MV-4-11 (cell line): ENCODE measurements at places on chromosomes 5 and 9.

DNA sequence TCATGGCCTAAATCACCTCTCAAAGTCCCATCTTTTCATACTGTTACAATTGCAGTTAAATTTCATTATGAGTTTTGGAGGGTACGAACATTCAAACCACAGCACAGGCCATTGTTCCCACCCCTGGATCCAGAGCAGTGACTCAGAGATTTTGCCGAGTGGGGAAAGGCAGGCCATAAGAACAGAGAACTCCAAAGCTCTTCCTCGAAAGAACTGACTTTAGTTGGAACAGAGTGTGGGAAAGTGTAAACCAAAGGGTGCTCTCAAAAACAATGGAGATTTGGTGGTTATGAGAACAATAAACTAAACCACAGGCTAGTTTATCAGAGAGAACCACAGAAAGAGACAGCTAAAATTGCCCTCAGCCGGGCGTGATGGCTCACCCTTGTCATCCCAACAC, 19.4 kb upstream of the GRPEL2 start:
- no peak for DNase-seq

DNA sequence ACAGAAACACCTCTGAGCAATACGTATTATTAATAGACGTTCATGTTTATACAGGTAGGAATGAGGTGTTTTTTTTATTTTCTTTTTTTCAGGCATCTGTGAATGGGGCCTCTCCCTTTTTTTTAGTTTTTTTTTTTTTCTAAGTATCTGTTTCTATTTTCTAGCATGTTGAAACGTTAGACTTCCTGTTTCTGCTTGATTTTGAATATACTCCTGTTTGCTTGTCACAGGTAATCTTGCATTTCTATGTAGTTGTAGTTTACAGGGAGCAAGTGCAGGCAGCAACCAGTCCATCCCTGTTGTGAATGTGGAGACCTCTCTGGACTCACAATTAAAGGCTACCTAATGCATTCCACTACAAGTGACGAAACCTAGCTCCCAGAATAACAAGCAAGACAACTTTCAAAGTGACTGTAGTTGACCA, 22.8 kb upstream of the TNFAIP8 start:
- DNase-seq, result no peak

GRCh38 chr5:67163231-67163756, 33.3 kb downstream of the CD180 start:
- DNase-seq, result no peak

- no peak for DNase-seq
These were observed 12.7 kb downstream of the PLK2 start for GRCh38 chr5:58447226-58447625.

GRCh38 chr5:127962491-127962890, 121.1 kb upstream of the SLC12A2 start:
- DNase-seq, result no peak

- DNase-seq, result no peak
These were observed 75.1 kb upstream of the RGMB start for GRCh38 chr5:98698359-98698758.

- no peak for DNase-seq
These were observed 184.4 kb upstream of the IER5L start for GRCh38 chr9:129362287-129363000.

DNA sequence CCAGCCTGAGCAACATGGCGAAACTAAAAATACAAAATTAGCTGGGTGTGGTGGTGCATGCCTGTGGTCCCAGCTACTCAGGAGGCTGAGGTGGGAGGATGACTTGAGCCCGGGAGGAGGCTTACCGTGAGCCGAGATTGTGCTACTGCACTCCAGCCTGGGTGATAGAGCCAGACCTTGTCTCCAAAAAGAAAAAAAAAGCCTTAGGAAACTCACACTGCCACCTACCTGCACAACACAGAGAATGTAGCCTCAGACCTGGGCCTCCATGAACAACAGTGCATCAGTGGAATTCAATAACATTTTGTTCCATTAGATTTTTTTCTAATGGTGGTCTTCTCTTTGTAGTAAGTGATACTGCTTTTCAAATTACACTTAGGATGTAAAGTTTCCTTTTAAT, 63.8 kb upstream of the RARS1 start:
- no peak for DNase-seq

GRCh38 chr5:155089643-155090042, 76.1 kb downstream of the KIF4B start:
- peak; percentile 62 for DNase-seq

- DNase-seq, result no peak
These were observed 367.9 kb upstream of the GRAMD2B start for GRCh38 chr5:126055348-126055729.

DNA sequence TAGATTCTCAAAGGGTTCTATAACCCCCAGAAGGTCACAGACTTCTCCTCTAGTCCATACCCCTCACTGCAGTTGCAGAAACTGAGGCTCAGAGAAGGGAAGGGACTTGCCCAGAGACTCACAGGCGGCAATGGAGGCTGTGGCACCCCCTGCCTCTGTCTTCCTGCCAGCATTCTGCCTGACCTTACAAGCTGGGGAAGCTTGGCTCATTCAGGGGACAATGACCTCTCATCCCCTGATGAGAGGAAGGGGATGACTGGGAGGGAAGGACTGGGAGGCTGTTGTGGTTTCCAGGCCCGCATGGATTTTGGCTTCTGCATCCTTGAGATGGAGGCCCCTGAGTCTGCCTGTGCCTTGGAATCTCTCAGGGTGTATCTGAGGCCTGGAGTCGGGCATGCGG, 897 bp downstream of the NDST1 start:
- DNase-seq, result no peak

- DNase-seq, result no peak
These were observed 2.6 kb downstream of the C9orf40 start for GRCh38 chr9:74949859-74950855.

DNA sequence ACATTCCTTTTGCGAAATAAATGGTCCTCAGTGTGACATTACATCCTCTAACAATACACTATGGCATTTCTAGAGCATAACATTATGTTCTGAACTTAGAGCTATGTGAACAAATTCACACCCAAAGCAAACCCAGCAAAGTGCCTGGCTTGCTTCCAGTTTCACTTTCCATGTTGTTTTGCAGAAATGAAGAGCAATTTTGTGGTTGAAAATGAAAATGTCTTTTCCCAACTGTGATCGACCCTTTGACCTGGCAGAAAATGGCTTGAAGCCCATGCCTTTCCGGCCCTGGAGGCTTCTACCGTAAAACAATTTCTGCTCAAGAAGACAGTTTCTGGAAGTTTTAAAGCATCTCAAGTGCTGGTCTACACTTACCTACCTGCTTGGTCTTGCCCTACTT, 344.7 kb upstream of the RGMB start:
- DNase-seq, result peak; percentile 90

DNA sequence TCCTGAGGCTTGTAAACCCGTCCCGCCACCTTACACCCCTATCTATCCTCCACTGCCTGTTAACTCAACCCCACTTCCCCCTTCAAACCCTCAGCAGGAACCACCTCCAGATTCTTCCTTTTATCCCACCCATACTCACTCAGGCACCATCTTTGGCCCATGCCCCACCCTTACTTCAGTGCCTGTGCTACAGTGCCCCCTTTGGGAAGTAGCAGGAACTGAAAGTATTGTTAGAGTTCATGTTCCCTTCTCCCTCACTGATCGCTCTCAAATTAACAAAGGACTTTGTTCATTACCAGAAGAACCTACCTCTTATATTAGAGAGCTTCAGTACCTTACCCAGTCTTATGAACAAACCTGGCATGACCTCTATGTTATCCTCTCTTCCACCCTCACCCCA, 92.2 kb upstream of the MOCS2 start:
- peak; percentile 37 for DNase-seq

GRCh38 chr5:178478370-178478769, 111.8 kb downstream of the COL23A1 start:
- DNase-seq, result no peak

DNA sequence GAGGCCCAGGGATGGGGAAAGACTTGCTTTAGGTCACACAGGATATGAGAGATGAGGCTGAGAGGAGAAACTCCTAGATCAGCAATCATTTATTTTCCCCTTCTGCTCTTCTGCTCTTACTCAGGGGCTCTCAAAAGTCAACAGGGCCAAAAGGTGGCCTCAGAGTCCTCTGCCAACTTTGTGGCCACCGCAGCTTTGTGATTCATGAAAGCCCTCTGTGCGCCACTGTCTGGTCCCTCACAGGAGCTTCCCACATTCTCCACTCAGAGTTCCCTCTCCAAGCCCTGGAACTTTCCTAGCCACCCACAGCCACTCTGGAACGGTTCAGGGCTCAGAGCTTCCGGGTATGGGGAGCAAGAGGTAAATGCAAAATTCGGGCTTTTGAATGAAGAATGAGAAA, 82.4 kb downstream of the COL27A1 start:
- no peak for DNase-seq

DNA sequence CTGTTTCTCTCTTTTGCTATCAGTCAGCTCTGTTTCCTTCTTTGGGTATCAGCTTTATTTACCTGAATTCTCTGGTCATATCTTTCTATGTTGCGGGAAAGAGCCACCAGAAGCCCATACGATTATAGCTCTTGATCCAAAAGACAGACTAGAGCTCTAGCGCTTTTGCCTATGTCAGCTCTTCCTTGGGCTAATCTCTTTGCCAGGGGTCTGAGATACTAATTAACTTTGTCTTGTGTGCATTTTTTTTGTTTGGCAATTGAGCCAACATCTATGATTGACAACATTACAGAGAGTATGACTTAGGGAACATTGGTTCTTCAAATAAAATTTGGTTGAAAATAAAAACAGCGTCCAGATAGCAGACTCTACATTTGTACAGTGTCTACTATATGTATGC, 603.0 kb downstream of the KCTD16 start:
- DNase-seq, result no peak

DNA sequence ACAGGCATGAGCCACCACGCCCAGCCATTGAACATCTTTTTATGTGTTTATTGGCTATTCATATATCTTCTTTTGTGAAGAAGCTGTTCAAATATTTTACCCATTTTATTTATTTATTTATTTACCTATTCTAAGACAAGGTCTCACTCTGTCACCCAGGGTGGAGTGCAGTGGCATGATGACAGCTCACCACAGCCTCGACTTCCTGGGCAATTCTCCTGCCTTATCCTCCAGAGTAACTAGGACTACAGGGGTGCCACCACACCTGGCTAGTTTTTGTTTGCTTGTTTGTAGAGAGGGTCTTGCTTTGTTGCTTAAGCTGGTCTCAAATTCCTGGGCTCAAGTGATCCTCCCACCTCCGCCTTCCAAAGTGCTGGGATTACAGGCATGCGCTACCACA, 33.5 kb downstream of the NAIF1 start:
- DNase-seq, result no peak

DNA sequence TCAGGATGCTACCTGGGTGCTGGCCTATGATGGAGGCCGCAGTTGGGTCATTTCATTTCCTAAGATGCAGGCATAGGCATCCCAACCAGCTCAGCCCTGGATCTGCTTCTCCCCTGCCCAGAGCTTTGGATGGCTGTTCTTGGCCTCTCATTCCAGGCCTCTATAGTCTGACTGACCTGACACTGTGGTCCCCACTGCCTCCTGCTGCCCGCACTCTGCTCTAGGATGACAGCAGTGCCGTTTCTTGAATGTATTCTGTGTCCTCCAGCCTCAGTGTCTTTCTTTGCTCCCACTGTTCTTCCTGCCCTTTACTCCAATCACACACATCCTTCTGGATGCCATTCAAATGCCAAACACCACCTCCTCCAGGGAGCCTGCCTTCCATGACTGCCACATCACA, 235.7 kb downstream of the HSPA4 start:
- DNase-seq, result no peak

- no peak for DNase-seq
These were observed 87.4 kb downstream of the NRG2 start for GRCh38 chr5:139955616-139956273.

- DNase-seq, result no peak
These were observed 415.3 kb downstream of the MAN2A1 start for GRCh38 chr5:110104726-110105669.

GRCh38 chr9:33131790-33132772, 35.1 kb downstream of the B4GALT1 start:
- DNase-seq, result no peak

GRCh38 chr9:116005205-116005604, 148.4 kb upstream of the PAPPA start:
- DNase-seq, result no peak

GRCh38 chr9:134551644-134552348, 89.8 kb upstream of the COL5A1 start:
- DNase-seq, result peak; percentile 80

GRCh38 chr9:110440796-110441195, 103.1 kb upstream of the TXNDC8 start:
- DNase-seq, result no peak

DNA sequence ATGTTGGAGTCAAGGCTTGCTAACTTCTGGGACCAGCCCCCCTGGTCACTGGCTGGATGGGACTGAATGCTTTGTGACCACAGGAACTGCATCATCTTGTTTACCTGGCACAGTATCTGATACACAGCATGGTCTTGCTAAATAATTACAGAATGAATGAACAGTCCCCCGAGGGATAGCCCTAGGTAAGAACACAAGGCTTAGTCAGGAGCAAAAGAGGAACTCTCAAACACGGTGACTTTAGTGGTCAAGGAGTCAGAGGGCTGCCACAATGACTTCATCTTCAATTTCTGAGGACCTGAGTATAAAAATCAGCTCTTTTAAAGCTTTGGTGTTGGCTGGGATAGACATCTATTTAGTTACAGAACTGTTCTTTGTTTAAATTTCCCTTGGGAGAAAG, 15.1 kb upstream of the CXCL14 start:
- DNase-seq, result no peak

DNA sequence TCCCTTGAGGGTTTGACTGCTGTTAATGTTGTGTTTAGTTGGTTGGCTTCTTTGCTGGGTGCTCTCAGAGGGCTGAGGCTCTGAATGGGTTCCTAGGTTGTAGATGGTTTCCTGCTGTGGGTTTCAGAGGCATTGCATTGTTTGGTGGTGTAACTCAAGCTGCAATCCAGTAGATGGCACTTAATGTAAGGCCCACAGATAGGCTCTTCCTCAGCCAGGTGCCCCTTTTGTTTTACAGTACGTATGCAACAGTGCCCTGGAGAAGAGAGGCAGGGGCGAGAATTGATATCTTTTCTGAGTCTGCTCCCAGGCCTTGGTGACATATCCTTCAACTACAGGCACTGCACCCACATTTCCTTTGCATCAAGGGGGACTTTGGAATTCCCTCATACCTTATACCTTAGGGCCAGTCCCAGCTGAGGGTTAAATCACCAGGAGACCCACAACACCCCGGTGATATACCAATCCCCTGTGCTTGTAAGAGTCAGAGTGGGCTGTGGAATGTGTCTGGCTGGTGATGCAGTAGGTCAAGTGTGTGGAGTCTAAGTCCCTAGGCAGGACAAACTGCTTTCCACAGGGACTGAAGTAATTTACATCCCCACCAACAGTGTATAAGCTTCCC, 7.0 kb upstream of the UGT3A2 start:
- peak; percentile 16 for DNase-seq
